ENCODE measurements at places on chromosomes 12 and 14. TPM values are rescaled to one million over a fixed set of nuclear protein-coding genes. Genes with fewer than 3 reads are reported as not detected.

Gene SYNDIG1L
- total RNA-seq, result under 0.01 TPM

Gene KRT82
- total RNA-seq, result not detected

Gene LALBA
- not detected for total RNA-seq

Gene NXPH4
- total RNA-seq, result 49.1 TPM

Gene ENO2
- 183 TPM for total RNA-seq

Gene SDR9C7
- not detected for total RNA-seq

Gene DCTN2
- total RNA-seq, result 100.0 TPM

Gene LMO3
- 0.39 TPM for total RNA-seq

Gene KRT6C
- not detected for total RNA-seq

Gene APOF
- total RNA-seq, result not detected

Gene STAT6
- 104 TPM for total RNA-seq

Gene ANKRD33
- total RNA-seq, result 0.03 TPM

Gene A2M
- 4.2 TPM for total RNA-seq

Gene KLRG1
- total RNA-seq, result 0.78 TPM

Gene SMCO2
- total RNA-seq, result 0.40 TPM

Gene PGF
- 27.8 TPM for total RNA-seq

Gene GPX2
- not detected for total RNA-seq

Gene PRKAB1
- 12.5 TPM for total RNA-seq

Gene PTGER2
- total RNA-seq, result 8.2 TPM

Gene BIN2
- not detected for total RNA-seq

Gene CCDC38
- not detected for total RNA-seq

Gene WBP11
- total RNA-seq, result 21.6 TPM

Gene PRR4
- 1.2 TPM for total RNA-seq

Gene TMED8
- total RNA-seq, result 14.8 TPM

Gene OR6C2
- not detected for total RNA-seq

Gene SLCO1B1
- not detected for total RNA-seq

Gene CLEC2A
- total RNA-seq, result not detected
